ENCODE measurements at places on chromosomes 1 and 21.

GRCh38 chr1:243272401-243272800 is 16.6 kb downstream of the SDCCAG8 start:
- DNase-seq = no peak

DNA sequence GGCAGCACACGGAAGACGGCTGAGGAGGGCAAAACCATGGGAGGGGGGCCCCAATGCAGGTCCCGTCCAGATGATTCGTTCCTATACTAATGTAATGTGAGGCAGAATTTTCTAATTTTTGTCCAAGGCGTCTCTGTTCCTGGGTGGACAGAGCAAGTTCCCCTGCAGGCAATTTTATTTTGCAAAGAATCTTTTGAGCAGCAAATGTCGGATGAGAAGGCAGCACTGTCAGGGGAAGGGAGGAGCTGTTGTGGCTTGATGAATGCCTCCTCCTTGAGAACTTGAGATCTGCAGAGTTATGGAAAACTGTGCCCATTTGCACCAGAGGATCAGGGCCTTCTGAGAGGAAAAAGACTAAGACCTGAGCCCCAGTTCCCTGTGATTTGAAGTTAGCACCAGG is 17.3 kb downstream of the SLC1A7 start:
- no peak for DNase-seq

GRCh38 chr1:90616395-90616794 is 100.7 kb downstream of the BARHL2 start:
- no peak for DNase-seq

- no peak for DNase-seq
These were observed 12.3 kb downstream of the ATP2B4 start for GRCh38 chr1:203638950-203639349.

DNA sequence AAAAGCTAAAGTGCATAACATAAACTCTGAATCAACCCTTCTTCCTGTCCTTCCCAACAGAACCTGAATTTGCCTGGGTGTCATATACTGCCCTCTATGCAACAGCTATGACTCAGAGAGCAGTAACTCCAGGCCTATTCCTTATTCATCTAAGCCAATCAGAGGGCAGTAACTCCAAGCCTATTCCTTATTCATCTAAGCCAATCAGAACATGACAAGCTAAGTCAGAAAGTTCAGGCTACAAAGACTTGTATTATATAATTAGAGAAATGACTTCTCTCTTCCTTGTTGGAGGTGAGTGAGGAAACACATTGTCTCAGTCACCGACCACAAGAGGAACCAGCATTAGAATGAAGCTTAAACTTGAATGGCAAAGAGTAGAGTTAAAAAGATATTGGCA is 26.2 kb upstream of the TADA1 start:
- no peak for DNase-seq

DNA sequence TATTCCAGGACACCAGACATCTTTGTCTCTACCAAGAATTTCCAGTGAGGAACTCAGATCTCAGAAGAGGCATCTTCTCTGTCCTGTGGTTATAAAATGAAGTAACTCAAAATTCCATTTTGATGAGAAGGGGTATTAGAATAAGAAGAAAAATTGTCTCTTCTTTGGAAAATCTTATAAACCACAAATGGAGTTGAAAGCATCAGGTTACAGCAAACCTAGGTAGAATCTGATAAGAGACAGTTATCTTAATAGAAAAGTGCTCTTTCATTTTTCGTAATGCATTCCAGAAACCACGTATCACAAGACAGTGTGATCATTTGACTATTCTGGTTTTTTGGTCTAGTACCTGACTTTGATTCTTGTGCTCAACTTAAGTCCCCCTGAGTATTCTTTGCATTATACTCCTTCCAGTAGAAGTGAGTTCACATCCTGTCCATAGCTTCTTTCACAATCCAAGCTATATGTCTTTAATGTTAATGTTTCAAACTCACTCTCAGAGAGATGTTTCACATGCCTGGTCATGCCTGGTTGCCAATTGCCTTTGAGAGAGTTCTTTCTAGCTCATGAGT is 120.9 kb upstream of the PRDX6 start:
- DNase-seq = no peak

- DNase-seq = no peak
These were observed 112.7 kb downstream of the HMCN1 start for GRCh38 chr1:185846672-185847444.

GRCh38 chr1:36320291-36320761 is 3.1 kb downstream of the EVA1B start:
- DNase-seq = no peak

GRCh38 chr21:44567481-44568171 is 5.9 kb upstream of the KRTAP10-4 start:
- DNase-seq = no peak

DNA sequence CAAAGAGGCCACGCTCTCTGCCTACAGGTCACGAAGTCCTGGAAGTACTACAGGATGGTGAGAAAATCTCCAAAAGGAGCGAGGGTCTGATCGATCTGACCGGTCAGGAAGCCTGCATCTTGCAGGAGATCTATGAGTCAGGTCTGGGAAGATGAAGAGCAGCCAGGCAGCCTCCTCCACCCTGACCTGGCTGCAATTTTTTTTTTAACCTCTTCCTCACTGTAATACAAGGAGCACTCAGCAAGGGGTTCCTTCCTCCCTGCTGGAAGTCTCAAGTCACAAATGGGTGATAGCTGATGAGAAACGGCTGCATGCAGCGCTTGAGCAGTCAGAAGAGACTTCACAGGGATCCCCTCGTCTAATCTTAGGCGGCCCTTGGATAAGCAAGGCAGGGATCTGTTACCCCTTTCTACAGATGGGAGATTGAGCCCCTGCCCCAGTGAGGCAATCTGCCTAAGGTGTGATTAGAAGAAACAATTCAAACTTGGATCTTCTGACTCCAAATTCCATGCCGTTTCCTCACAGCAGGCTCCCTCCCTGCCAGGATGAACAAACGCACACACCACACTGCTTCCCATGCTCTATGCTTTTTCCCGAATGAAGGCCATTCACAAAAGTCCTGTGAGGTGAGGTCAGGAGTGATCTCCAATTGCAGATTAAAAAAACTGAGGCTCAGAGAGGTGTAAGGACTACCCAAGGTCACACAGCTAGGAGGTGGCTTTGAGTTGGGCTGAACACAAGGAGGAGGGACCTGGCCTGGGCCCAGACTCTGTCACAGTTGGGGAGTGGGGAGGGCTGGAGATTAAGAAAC is 48.3 kb downstream of the ECE1 start:
- DNase-seq = no peak

DNA sequence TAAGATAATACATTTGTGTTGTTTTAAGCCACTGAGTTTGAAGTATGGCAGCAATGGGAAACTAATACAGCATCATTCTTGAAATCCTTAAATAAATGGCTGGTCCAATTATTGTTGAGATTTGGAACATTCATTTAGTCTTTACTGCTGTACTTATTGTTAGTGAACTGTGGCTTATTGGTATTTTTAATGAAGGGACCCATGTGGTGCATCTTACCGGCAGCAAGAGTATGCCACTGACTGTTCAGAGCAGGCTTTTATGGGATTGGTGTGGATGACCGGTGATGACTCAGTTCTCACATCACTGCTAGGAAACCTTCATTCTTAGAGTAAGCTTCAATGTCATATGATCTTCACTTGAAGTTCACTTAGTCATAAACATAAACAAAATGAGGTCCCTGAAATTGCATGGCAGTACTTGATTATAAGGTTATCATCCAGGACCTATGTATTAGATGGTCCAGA is 31.5 kb downstream of the PRKAA2 start:
- no peak for DNase-seq

GRCh38 chr1:844472-845026 is 79.2 kb upstream of the SAMD11 start:
- DNase-seq = no peak

- DNase-seq = peak; percentile 4
These were observed 191.7 kb downstream of the GPR52 start for GRCh38 chr1:174639461-174639860.

GRCh38 chr1:218451415-218451814 is 106.3 kb downstream of the TGFB2 start:
- no peak for DNase-seq

DNA sequence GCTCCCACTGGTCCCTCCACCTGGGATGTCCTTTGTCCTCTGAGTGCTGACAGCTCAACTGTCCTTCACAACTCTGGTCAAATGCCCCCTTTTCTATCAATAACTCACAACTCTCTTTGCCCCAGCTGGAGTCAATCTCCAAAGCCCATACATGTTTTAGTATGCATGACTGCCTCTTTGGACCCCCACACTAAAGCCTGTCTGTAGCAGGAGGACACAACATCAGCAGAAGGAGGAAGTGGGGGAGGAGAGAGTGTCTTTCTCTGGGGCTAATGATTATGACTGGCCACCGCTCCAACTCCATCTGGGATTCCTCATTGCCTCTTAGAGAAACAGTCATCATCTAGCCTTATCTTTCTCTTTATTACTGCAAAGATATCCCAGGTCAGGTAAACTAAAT is 186.6 kb upstream of the FGGY start:
- DNase-seq = no peak

GRCh38 chr1:89948722-89949345 is 46.1 kb upstream of the ZNF326 start:
- DNase-seq = no peak

GRCh38 chr1:222370081-222370912 is 177.6 kb downstream of the HHIPL2 start:
- DNase-seq = no peak

GRCh38 chr1:58345215-58346035 is 201.1 kb downstream of the OMA1 start:
- DNase-seq = no peak

- DNase-seq = no peak
These were observed 615.5 kb downstream of the NPHP4 start for GRCh38 chr1:5376538-5377247.

DNA sequence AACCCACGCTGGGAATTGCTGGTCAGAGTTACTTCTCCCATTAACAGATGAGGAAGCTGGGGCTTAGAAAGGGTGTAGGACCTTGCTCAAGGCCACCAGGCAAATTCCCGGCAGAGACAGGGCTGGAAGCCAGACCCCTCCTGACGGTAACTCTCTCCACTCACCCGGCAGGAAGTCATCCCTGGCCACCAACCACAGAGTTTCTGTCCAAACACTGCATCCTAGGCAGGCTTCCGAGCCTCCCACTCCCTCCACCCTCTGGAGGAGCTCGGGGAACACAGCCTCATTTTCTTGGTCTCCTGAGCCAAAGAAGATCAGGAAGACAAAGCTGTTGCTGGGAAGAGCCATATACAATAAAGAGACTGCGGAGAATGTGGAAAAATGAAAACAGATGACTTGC is 25.0 kb upstream of the ZNF436 start:
- no peak for DNase-seq

DNA sequence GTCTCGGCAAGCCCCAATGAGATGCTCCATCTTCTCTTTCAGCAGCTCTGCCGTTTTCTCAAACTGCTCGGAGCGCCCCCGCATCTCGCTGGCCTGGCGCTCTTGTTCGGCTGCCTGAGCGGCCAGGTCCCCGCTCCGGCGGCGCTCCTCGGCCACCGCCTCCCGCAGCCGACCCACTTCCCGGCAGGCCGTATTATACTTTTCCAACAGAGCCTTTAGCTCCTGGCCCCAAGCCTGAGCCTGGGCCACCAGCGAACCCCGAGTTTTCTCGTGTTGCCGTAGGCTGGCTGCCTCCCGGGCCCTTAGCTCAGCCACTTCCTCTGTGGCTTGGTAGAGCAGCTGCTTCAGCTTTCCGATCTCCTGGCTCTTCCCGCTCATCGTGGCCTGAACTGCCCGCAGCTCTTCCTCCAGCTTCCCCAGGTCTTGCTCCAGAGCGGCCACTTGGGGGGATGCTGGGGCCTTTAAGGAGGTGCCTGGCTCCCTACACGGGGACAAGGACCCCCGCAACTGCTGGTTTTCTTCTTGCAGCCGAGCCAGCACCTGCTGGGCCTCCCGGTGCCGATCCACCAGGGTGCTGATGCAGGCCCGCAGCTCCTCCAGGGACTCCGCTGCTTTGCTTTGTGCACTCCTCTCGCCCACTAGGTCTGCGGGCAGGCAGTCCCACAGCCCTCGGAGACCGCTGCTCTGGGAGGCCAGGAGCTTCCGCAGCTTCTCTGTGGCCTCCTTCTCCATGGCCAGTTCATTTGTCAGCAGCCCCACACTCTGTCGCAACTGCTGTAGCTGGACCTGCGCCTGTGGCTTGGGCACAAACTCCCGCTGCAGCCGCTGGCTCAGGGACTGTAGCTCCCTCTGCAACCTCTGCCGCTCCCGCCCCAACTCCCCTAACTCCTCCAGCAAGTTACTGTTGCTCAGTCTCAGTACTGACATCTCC is 13.4 kb upstream of the PIAS3 start:
- DNase-seq = peak; percentile 58

- DNase-seq = peak; percentile 62
These were observed 23.9 kb downstream of the INPP5B start for GRCh38 chr1:37922767-37923550.

- DNase-seq = no peak
These were observed 248.7 kb downstream of the NPHP4 start for GRCh38 chr1:5743435-5744095.

DNA sequence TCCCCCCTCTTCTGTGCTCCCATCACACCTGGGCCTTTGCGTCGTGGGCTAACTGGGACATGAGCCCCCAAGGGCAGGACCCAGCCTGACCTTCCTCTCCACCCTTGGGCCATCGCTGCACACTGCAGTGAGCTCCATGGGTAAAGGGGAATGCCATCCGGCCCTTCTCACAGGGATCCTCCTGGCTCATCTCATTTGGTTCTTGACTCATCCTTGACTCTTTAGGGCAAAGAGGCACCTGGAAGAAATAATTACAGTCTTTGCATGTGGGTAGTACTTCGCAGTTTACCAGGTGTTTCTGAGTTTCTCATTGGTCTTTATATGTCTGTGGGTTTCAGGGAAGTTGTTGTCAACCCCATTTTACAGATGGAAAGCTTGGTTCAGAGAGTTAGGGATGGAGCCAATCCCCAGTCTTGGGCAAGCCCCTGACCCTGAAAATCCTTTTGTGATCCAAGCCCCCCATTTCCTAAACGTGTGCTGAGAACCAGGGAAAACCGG is 59.3 kb upstream of the ID3 start:
- no peak for DNase-seq

- no peak for DNase-seq
These were observed 100.5 kb downstream of the GIPC2 start for GRCh38 chr1:78146205-78146771.

All from Ammon's horn (tissue), 1 donor.